ENCODE measurements at places on chromosomes 6 and 20.

GRCh38 chr6:115634887-115635286, 425.8 kb downstream of the FRK start:
- DNase-seq = no peak

- DNase-seq = no peak
These were observed 177.2 kb upstream of the COL21A1 start for GRCh38 chr6:56424542-56425083.

DNA sequence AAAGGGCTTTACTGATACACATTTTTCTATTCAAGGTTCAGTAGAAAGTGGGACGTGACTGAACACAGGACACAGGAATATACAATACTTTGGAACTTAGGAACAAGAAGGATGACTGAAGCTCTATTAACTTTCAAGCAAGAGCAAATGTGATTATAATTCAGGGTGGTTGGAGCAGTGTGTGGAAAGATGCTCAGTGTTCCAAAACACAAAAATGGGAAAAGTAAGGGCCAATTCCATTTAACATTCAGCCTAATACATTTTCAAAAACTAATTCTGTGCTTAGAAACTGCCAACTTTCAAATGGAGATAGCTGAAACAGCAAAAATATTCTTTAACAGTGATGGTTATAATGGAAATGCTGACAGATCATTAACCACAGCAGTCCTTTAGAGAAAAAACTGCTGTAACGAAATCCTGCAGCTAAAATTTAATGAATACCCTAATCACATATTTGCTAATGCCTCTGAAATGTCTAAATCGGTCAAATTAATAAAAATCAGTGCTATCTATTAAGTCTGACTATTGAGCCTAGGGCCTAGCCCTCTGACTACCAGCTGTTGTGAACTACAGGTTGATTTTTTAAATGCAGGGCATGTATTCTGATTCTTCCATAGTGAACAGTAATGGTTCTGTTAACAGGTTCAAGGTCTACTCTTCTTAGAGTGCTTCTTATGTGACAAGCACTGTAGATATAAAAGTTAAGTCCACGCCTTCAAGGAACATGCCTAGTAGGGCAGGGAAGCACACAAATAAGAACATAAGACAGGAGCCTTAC, 45.9 kb downstream of the RARS2 start:
- no peak for DNase-seq

DNA sequence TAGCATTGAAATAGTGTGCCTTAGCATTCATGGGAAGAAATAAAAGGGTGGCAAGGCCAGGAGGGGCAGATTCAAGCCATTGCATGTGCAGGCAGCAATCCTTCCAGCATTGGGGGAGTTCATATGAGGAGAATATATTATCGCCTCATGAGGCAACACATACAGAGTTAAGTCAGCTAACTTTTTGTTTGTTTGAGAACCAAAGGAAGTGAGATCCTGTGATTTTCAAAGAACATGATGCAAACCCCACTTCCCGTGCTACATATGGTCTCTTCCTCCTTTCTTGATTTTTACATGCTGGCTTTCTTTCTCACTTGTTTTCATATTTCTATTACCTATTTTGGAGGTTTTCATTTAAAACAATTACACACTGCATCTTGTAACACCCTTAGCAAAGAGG, 579.7 kb upstream of the ARID1B start:
- DNase-seq = no peak

DNA sequence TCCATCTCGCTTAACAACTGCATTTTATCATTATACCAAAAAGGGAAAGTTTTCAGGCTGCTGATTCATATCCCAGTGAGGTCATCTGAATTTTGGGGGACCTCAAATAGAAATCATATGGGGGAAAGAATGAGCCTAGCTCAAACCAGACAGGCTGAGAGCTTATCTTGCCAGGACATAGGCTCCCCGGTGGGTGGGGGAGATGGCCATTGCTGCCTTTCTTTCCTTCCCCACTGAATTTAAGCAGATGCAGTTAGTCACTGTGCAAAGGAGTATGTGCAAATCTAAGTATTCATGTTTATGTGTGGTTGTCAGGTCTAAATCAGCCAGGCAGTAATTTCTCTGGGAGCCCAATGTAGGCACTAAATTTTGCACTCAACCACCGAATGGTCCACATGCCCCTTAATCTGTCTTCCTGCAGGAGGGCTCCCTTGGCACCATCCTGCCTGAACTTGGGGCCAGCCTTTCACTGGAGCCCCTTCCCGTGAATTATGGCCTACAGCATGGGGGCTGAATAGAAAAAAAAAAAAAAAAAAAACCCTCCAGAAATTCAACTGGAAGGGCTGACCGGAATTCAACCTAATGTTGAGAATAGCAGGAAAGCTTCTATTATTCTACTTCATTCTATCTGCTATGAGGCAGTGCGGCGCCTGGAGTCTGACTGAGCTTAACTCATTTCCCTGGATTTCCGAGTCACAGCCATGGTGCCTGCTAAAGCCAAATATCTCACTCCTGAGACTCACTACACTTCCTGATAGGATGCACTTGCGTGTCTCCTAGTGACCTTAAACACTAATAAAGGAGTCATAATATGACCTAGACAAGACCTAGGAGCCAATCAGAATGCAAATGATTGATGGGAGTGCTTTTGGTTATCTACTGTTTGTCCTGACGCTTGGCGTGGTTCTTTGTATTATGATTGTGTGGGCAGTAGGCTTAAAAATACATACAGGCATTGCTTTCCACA, 161.5 kb upstream of the HEY2 start:
- DNase-seq = no peak

- DNase-seq = no peak
These were observed 54.6 kb downstream of the SLC2A10 start for GRCh38 chr20:46764068-46764467.

- no peak for DNase-seq
These were observed 295.8 kb downstream of the BCKDHB start for GRCh38 chr6:80402266-80402665.

DNA sequence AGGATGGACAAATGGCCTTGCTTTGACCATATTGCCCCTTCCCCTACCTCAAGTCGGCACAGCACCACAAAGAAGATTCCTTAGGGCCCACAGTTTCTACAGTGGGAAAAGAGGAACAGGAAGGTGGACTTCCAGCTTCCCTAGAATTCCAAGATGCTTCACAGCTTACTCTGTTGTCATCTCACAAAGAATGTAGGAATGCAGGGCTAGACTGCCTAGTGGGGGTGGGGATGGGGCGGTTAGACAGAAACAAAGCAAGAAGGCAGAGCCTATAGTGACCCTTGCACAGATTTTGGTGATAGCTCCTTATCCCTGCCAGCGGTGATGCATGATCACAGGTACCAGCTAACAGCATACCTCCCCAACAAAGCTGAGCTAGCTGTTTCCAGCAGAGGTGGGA, 607.6 kb upstream of the MAN1A1 start:
- no peak for DNase-seq

GRCh38 chr20:47061549-47061948, 166.9 kb downstream of the EYA2 start:
- DNase-seq = no peak

DNA sequence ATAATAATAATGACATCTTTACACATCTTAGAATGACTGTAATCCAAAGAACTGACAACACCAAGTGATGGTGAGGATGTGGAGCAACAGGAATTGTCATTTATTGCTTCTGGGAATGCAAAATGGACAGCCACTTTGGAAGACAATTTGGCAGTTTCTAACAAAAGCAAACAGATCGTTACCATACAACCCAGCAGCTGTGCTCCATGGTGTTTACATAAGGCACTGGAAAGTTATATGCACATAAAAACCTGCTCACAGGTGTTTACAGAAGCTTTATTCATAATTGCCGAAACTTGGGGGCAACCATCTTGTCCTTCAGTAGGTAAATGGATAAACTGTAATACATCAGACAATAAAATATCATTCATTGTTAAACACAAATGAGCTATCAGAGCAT, 18.3 kb upstream of the ASF1A start:
- no peak for DNase-seq

- DNase-seq = no peak
These were observed 103.9 kb upstream of the ISM1 start for GRCh38 chr20:13117200-13117599.

DNA sequence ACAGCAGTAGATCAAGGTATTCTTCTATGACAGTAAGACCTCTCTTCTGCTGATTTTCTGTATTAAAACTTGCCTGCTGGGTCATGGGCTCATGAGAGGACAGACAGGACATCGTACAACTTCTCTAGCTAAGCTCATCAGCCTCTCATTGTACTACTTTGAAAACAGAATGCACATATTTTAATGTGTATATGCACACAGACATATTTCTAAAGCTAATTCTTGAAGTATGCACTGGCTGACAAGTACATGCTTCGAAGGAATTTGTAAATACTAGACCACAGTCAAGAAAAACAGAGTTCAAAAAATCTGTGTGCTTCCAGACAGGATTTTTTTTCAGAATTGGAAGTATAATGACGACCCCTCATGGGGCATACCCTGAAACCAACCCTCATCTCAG, 81.7 kb upstream of the CD83 start:
- no peak for DNase-seq

DNA sequence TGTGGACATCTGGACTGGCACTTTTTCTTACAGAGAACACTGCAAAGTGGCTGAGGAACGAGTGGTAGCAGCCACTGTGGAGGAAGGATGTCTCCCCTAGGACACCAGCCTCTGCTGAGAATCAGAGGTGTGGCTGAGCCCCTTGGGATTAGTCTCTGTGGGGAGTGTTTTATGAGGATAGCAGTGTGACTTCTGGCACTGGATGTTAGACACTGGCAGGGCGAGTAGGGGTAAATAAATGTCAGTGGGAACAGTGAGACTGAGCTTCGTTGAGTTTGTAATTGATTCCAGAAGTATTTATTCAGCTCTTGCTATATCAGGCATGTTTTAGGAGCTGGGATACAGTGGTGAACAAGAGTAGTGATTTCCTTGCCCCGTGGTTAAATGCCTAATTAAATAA, 124.0 kb downstream of the JARID2 start:
- DNase-seq = no peak

- no peak for DNase-seq
These were observed 515.3 kb downstream of the TENT5A start for GRCh38 chr6:81237226-81237625.

- DNase-seq = no peak
These were observed 117.0 kb downstream of the MAP3K7 start for GRCh38 chr6:90469906-90470305.

GRCh38 chr6:4289770-4290320, 154.5 kb upstream of the ECI2 start:
- no peak for DNase-seq

GRCh38 chr6:97150932-97151331, 132.1 kb downstream of the MMS22L start:
- no peak for DNase-seq

GRCh38 chr6:110705543-110705942, 109.7 kb downstream of the CDK19 start:
- no peak for DNase-seq

DNA sequence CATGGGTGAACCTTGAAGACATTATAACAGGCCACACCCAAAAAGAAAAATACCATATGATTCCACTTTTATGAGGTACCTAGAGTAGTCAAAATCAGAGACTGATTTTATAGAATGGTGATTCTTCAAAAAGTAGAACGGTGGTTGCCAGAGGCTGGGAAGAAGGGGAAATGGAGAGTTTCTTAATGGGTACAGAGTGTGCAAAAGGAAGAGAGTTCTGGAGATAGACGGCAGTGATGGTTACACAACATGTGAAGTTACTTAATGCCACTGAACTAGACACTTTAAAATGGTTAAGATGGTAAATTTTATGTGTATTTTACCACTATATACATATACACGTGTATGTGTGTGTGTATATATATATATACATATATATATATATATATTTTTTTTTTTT, 80.8 kb downstream of the PRND start:
- no peak for DNase-seq

- no peak for DNase-seq
These were observed 23.5 kb downstream of the TOX2 start for GRCh38 chr20:43938017-43938655.

GRCh38 chr20:36237477-36237876, 1.2 kb downstream of the AAR2 start:
- no peak for DNase-seq

DNA sequence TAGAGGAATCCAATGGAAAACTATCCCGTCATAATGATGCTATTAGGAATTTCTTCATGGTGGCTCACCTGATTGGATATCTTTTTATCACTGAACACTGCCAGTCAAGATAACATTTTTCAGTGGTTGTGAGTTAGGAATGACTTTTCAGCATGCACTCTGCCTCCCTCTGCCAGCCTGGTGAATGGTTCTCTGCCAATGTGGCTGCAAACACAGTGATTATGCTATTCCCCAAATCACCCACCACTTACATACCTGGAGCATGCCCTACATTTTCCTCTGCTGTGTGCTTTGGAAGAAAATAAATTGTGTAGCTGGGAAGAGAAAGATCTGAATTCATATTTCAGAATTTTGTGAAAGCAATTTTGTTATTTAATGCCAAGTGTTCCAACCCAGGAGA, 102.6 kb upstream of the LAMP5 start:
- no peak for DNase-seq

- no peak for DNase-seq
These were observed 45.2 kb downstream of the OSTM1 start for GRCh38 chr6:108029226-108029921.

DNA sequence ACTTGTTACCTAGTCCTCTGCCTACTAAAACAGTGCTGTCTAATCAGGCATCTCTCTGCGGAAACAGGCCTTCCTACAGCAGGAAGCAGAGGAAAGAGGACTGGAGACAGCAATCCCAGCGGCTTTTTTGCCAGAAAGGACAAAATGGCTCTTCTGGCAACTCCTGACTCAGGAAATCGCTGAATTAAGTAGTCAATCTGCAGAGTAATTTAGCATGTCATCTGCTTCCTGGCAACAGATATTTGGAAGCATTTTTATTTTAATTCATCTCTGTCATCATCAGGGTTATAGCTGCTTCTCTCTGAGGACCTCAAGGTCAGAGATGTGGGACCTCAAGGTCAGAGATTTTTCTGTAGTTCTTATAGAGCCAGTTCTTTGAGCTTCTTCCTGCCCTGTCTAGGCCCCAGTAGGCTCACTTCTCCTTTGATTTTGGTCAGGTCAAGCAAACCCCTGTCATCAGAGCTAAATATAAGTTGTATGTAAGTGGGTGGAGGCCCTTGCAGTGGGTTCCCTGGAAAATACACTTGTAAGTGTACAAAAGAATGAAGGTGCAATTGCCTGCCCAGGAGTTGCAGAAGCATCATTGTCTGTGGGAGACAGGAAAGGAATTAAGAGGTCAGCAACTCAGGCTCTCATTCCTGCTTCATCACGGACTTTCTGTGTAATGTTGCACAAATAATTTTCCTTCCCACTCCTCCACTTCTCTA, 229.4 kb downstream of the ALDH8A1 start:
- no peak for DNase-seq
